Stimulated activated naive CD4-positive, alpha-beta T cell treated with Interleukin-2 at 50 U/mL for 16 hours (primary cell): ENCODE measurements at places on chromosomes 6 and 20.
A peak's percentile ranks its signal among the peaks of the same experiment; 100 is the strongest.

DNA sequence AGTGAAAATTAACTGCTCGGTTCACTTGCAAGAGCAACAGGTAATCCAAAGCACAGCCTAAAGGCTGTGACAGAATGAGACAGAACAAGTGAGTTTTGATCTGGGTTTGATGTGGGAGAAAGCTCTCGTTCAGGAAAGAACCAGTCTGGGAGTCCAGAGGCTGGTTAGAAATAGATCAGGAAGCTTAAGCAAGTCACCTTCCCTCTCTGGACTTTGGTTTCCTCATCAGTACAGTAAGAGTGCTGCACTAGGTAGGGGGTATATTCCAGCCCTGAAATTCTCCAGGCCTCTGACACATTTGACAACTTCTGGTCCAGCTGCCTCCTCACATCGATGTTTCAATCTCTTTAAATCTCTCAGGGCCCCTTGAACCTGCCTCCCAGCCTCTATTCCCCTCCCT is 33.7 kb upstream of the MDGA1 start:
- DNase-seq: no peak

DNA sequence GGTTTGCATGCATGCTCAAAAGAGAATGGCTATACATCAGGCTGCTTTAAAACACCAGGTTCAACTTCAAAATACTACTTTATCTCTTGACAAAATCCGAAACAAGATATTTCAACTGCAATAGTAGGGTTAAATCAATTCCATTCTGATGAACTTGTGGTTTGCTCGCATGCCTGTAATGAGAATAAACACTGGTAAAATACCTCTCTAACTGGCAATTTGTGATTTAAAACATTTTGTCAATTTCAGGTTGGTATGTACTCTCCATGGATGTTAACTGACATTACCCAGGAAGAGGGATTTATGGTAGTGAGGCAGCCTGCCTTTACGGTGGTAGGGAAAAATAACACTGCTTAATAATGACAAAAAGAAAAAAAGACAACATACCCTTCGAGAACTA is 74.4 kb downstream of the MBOAT1 start:
- DNase-seq: no peak

DNA sequence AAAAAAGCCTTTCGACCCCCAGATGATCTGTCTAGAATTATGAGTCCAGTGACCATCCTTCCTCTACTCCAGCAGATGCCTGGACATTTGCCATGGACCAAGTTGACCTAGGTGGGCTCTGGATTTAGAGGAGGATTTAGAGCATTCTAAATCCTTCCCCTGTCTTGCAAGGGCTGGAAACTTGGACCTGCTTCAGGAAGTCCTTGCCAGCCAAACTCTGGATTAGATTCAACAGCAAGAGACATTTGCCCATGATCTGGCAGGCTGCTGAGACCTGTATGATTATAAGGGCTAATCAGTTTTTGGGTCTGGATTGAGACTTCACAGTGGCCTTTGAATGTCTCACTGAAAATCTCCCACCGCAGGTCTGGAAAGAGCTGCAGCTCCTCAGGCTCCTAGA is 13.1 kb upstream of the HDGFL1 start:
- DNase-seq: no peak

DNA sequence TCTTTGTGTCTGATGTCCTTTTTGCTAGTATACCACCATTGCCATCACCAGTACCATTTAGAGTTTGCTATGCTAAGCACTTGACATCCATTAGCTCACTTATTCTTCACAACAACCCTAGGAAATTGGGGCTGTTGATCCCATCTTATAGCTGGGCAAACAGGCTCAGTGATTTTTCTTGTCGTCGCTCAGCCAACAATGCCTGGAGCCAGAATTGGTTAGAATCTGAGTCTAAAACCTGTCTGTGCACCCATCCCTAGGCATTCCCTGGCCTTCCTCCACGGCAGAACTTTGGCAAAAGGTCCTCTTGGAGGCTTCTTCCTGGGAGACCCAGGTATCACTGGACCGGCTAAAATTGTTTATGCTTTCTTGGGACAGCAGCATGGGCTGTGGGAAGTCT is 20.9 kb downstream of the PHF20 start:
- DNase-seq: no peak

- no peak for DNase-seq
Measured at GRCh38 chr20:24096864-24097450, 108.4 kb upstream of the GGTLC1 start.

DNA sequence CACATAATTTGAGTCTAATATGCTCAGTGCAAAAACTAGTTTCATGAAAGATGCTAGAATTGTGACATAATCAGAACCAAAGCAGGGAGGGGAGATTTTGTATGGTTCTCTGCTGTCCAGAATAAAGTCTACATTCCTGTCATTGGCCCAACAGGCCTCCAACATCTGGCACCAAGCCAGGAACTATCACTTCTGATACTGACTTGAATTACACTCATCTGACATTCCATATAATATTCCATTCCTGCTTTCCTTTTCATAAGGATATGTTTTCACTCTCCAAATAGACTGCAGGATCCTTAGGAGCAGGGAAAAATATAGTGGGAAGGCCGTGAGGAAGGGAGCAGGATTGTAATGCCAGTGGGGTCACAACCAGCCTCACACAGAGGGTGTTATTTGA is 84.6 kb upstream of the BTN3A2 start:
- DNase-seq: no peak

GRCh38 chr6:170091639-170092579 is 199.0 kb downstream of the DLL1 start:
- DNase-seq: no peak

- no peak for DNase-seq
Measured at GRCh38 chr6:92132457-92132856, 1286.9 kb downstream of the EPHA7 start.

GRCh38 chr6:31559958-31560696 is 12.0 kb upstream of the LTA start:
- DNase-seq: peak; percentile 45

DNA sequence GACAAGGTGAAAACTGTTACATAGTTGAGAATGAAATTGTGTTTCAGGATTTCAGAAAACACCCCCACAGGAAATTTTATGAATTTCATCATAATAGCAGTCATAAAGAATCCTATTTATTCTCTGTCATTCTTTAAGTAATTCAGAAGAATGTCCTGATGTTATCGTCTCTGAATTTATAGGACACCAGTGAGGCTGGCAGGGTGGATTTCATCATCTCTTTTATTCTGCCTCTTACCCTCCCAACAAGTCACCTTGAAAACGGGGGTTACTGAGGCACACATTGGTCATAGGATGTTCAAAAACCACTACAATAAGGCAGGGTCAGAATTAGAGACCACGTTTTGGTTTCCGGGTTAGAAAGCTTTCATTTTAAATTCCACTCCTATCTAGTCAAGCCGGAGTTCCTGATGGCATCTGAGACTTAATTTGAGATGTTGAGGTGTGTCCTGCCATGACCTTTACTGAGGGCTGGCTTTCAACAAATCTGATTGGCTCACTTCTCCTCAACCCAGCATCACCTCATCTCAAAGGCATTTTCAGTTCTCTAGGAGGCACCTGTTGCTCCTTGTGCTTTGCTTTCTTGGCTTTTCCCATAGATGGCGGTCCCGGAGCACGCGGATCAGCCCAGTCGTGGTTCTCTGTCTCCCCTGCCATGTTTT is 230.6 kb upstream of the SUPT3H start:
- no peak for DNase-seq

- no peak for DNase-seq
Measured at GRCh38 chr20:32385541-32385940, 27.4 kb downstream of the ASXL1 start.

- DNase-seq: no peak
Measured at GRCh38 chr6:37713529-37714119, 15.9 kb upstream of the MDGA1 start.
